ENCODE measurements at places on chromosomes 11 and 22.

- no peak for DNase-seq
Observed at GRCh38 chr22:37122598-37123180, 13.2 kb upstream of the TMPRSS6 start.

- no peak for DNase-seq
Observed at GRCh38 chr11:7927635-7928034, 3.4 kb downstream of the OR10A6 start.

DNA sequence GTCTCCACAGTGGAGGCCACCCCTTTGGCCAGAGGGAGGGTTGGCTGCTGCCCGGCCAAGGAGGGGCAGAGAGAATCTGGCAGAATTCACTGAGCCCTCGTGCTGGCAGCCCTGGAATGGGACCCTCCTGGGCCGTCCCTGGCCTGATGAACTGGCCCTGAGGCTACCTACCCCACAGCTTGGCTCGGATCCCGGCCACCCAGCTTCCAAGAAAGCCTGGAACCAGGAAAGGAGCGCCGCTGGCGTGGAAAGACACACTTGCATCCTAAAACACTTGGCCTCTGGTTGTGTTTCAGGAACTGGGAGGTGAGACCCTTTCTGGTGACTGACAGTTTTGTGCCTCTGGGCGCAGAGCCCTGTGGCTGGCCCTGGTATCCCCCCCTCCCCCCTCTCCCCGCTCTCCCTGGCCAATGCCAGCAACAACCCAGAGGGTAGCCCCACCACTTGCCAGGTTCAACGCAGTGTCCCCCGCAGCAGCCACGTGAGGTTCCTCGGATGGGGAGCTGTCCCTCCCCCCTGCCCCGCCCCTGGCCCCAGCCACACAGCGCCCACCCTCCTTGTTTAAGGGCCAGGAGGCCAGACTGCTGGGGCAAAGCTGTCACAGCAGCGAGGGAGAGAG is 693 bp downstream of the NFAM1 start:
- no peak for DNase-seq

- no peak for DNase-seq
Observed at GRCh38 chr11:8715501-8715900, 32.9 kb downstream of the RPL27A start.
